Left renal cortex interstitium (tissue), 4 donors: ENCODE measurements at places on chromosomes 3 and 15.

DNA sequence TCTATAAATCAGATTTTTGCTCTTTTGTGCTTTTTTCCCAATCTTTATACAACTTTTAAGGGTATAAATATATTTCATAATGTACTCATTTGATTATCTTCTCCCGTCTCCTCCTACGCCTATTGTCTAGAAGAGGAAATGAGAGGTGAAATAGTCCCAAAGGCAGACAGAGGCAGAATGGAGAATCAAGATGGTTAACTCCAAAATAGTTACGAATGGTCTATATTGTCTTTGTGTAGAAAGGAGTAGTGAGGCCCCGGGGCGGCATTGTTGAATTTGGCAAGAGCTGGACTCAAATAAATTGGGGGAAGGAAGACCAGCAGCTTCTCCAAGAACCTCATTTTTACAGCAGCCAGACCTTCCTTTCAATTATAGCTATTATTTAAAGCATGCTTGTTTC, 23.9 kb downstream of the ITPR1 start:
- DNase-seq: no peak

DNA sequence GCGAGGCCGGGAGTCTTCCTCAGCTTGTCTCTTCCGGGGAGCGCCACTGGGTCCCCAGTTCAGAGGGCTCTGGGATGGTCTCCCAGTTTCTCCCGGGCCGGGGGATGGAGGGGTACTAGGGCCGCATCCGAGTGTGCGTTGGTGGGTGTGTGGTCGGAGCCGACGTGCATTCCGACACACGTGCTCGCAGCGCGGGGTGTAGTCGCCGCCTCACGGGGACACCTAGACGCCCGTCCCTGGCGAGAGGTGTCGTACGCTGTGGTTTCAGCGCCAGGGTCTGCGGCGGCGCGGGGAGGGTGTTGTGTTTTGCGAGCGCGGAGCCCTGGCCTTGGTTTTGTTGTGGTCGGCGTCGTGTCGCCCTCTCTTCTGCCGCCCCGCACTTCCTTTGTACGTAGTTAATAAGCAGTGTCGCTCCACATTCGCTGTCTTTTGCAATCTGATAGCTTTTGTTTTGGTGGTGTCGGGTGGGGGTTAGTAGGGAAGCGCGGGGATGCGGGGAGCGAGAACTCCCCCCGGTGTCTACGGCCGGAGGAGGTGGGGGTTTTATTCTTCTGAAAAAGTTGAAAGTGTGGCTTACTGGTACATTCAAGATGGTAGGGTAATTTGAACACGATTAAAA, 2.2 kb downstream of the IGF1R start:
- DNase-seq: no peak

DNA sequence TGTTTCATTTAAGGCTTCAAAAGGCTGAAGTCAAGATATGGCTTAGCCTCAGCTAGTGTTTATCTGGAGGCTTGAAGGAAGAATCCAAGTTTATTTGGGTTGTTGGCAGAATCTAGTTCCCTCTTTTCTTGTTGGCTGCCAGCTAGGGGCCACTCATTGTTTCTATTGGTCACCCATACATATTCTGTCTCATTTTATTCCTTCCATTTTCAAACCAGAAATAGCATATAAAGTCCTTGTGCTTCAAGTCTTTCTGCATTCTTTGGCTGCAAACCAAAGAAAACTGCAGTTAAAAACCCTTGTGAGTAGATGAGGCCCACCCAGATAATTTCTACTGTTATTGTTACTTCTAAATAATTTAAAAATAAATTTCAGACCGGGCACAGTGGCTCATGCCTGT, 301.7 kb downstream of the OXSM start:
- no peak for DNase-seq

GRCh38 chr15:59300618-59301139, 72.0 kb downstream of the MYO1E start:
- DNase-seq: no peak

DNA sequence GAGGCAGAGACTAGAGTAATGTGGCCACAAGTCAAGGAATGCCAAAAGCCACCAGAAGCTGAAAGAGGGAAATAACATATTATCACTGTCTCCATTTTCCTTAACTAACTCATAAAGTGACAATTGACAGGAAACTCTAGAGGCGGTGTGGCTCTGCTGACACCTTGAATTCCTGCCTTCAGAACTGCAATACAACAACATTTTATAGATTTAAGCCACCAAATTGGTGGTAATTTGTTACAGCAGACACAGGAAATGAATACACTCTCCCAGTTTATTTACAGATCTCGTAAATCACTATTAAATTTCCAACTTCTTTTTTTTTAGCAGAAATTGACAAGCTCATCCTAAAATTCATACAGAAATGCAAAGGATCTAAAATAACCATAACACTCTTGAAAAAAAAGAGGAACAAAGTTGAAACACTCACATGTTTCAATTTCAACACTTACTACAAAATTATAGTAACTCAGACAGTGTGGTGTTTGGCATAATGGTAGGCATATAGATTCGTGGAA, 449.9 kb downstream of the OTOL1 start:
- DNase-seq: no peak
